ENCODE measurements at places on chromosomes 4 and X.

- DNase-seq, result peak; percentile 18
Observed at GRCh38 chrX:136065044-136065671, 79.9 kb downstream of the SLC9A6 start.

DNA sequence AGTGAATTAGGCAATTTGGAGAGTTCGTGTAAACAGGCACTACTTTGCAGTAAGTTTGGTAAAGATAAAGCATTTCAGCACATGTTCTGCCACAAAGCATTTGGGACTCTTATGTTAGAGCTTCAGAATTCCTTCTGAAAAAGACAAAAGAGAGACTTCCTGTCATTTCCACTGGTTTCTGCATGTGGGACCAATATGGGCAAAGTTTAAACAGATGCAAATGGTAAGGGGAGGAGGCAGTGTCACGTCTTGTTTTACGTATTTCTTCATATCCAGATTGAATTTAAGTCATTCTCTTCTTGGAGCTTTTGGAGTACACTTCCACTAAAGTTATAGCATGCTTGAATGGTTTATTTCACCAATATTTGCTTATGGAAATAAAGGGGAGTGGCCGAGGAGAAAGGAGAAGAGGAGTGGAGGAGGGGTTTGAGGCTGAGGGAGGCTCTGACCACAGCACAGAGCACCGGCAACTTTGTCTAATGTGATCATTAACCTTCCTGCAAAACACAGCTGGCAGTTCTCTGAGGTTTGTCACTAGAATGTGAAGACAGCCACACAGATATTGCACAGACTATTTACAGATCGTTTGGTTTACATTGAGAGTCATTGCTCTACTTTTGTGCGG is at the start of gene APELA:
APELA (plus strand) TSS at position 479 of the 625 bp plus-strand sequence. CDS start 154 bp downstream, outside the sequence.
- DNase-seq, result no peak

- DNase-seq, result no peak
Observed at GRCh38 chr4:179415847-179416223, 1973.6 kb upstream of the AGA start.

DNA sequence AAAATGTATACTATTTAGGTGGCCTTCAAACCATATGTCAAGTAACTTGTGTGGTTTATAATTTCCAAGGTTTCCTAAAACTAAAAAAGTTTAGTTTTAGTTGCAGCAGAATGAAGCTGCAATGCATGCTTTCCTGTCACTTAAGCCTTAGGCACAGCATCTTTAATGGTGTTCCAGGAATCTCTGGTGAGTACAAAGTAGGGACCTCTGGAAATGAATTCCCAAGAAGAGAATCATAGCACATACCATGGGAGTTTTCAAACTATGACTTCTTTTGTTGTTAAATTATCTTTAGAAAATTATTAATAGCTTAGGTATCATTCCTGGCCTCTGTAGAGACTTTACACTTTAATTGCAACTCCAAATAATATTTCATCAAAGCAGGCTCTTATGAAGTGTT is 1005.9 kb upstream of the PABPC4L start:
- DNase-seq, result no peak

- no peak for DNase-seq
Observed at GRCh38 chr4:118762730-118763477, 73.0 kb downstream of the SEC24D start.

- DNase-seq, result no peak
Observed at GRCh38 chr4:38166082-38166481, 205.9 kb downstream of the PTTG2 start.

DNA sequence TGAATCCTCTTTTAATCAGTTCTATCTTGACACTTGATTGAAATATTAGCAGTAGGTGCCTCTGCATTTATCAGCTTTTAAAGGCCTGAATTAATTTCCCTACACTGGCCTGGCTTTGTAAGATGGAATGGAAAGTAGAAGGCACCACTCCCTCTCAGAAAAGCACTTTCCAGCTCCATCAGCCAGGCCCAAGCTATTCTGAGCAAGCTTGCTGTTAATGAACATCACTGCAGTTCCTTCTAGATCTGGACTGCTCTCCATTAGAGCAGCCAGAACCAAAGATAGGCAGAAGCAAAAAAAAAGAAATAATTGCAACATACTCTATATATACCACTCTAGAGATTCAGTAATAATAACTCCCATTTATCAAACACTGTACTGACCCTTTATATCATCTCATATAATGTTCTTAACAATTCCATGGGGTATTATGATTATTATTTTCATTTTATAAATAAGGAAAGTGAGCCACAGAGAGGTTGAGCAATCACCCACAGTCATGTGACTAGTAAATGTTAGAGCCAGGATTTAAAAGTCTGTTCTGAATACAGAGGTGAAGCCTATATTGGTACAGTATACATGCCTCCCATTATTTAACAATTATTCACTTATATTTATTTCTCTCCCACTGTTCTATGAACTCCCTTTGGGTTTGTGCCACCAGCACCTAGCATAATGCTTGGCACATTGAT is 39.4 kb upstream of the GPC3 start:
- DNase-seq, result no peak

DNA sequence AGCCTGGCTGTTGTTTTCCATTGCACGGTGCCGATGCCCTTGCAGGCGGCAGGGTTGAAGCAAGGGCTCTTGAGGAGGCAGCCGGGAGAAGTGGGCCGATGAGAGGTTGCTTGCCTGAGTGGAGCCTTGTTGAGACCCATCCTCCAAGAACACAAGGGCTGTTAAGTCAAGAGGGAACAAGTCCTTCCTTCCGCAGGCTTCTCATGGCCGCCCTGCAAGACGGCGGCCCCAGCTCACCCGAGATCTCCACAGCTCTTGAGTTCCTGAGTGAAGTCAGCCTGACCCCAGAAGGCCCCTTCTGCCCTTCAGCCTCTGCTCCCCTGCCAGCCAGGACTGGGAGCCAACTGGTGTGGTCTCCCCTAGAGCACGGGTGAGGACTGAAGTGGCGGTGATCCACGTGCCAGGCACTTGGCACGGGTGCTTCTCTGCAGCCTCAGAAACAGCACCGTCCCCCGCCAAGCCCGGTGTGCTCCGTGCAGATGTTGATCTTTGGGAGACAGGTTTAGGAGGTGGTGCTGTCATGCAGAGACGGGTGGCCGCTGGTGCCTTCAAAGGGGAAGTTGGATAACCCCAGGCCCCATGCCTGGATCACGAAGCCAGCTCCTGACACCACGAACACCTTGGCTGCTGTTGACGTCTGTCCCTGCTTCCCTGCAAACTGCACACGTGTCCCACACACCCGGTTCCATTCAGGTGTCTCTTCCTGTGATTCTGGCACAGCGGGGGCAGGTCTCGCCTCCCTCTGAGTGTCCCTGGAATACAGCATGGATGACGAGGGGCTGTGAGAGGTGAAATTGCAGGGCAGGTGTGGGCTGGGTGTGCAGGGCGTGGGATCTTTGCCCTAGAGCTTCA is 164.4 kb upstream of the PSAPL1 start:
- DNase-seq, result no peak

- no peak for DNase-seq
Observed at GRCh38 chr4:86129546-86129945, 230.3 kb downstream of the MAPK10 start.

- no peak for DNase-seq
Observed at GRCh38 chr4:7286170-7286569, 93.8 kb downstream of the SORCS2 start.

- peak; percentile 67 for DNase-seq
Observed at GRCh38 chr4:94507708-94508107, 56.0 kb downstream of the PDLIM5 start.

DNA sequence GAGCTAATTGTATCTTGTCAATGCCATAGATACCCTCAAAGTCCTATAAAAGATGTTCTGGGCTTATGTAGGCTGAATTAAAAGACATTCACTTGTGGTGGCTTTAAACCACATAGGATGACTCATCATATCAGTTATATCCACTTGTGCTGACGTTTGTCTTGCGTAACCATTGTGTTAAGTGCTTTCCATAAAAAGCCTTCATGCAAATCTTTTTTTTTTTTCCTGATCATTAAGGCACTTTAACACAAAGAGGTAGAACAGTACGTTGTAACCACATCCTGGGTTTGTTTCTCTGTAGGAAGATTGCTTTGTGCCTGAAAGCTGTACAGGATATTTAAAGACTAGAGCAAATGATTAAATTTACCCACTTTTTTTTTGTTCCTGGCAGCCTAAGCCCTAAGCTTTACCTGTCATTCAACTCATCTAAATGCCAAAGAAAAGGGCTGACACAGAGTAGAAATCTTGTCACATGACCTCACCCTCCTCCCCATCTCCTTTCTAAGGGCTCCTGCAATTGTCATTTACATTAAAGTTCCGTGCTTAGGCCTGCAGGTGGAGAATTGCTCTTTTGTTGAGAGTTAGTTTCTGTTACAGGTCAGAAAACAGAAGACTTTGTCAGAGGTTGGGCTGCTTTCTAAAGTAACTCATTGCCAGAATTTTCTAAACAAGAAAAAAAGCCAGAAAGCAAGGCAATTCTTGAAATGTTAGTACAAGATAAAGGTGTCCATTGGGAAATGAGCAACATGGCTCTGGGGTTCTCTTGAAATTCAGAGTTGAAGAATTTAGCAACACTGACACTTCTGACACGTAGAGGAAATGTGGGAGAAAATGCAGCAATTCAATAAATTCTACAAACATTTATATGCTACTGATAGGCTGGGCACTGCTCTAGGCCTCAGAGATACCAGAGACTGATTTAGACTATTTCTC is 555.6 kb downstream of the PPARGC1A start:
- peak; percentile 62 for DNase-seq

GRCh38 chr4:77636902-77637301 is 31.3 kb downstream of the CXCL13 start:
- no peak for DNase-seq

- no peak for DNase-seq
Observed at GRCh38 chrX:131915488-131915887, 107.6 kb upstream of the STK26 start.

DNA sequence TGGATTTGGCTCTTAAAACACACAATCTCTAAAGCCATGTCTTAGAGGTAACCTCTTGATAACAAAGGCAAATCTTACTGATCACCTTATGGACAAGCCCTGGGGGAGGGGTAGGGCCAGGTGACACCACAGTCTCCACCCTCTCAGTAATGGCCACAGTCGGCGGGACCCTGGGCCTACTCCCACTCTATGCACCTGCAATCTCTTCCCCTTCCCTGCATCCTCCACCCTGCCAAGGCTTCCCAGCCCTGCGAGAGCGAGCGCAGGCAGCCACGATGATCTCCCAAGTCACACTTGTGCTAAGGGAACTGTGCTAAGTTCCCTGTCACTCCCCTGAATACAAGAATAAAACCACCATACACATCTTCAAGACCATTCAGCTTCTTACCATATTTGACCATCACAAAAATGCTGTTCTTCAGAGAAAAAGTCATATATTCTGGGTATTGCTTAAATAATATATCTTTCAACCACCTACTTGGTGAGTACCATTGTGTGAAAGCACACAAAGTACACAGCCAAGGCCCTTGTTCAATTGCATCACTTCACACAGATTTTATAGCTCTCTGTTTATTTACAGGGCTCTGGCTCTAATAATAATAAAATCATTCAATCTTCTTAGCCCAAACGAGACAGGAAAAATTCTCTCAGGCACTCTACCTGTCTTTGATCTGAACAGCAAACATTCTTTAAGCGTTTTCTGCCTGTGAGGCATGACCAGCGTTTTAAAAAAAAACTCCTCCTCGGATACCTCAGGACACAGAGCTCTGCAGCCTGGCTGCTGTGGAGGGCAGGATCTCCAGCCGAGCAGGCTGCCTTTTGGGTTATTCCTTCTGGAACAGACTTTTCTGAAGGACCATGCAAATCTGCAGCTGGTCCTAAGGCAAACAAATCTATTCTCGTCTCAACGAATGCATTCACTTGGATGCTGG is 115.7 kb upstream of the MAP3K15 start:
- no peak for DNase-seq

DNA sequence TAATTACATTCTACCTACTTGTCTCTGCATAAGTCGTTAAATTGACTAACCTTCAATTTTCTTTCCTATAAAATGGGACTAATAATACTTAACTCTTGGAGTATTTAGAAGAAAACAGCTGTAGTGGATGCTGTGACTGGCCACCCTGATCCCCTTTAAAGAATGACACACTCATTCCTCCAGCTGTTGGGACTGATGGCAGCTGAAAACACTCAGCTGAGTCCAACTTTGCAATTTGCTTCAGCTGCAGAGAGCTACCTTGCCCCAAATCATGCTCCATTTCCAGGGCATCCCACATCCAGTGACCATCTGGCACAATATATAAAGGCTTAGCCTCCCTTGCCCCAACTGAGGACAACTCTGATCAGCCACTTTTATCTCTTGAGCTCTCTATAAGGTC is 89.1 kb downstream of the MID1IP1 start:
- no peak for DNase-seq

DNA sequence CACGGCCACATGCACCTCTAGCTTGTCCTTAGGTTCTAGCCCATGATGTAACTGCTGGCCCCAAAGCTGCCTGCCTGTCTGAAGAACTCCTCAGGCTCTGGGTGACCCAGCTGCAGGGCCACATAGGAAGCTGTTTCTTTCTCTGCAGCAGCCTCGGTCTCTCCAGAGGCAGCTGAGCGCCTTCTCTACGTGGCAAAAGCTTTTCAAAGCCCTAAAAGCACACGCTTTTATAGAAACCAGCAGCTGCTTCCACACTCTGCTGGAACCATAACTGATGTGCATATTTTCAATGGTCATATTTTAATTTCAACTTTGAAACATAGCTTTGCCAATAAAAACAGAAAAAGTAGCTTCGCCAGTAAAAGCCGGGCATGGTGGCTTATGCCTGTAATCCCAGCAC is 37.4 kb downstream of the FAM53A start:
- DNase-seq, result no peak

- DNase-seq, result no peak
Observed at GRCh38 chr4:184030764-184031163, 125.7 kb downstream of the STOX2 start.

GRCh38 chr4:187934766-187935165 is 60.8 kb upstream of the ZFP42 start:
- no peak for DNase-seq

- DNase-seq, result no peak
Observed at GRCh38 chr4:42420140-42420539, 22.9 kb downstream of the SHISA3 start.

- no peak for DNase-seq
Observed at GRCh38 chrX:148204195-148204594, 223.1 kb downstream of the FMR1NB start.

DNA sequence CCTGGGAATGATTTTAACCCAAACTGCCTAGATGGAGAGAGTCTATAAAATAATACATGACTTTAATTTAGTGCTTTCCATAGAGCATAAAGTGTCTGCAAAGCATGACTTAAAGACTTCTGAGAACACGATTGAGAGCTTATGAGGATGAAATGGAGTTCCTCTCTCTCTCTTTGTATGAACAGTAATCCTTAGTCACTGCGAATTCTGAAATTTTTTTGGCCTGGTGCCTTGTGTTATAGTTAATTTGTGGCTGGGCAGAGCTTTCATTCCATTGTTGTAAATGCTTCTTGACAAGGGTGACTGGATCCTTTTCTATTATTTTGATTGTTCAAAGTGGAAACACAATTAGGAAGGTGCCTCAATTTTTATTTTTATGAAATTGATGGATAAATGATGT is 179.5 kb downstream of the CEP135 start:
- DNase-seq, result no peak

GRCh38 chr4:156889616-156890594 is 81.7 kb downstream of the PDGFC start:
- no peak for DNase-seq

- DNase-seq, result no peak
Observed at GRCh38 chr4:102466298-102466697, 34.9 kb upstream of the NFKB1 start.

GRCh38 chr4:137804906-137805495 is 272.7 kb upstream of the PCDH18 start:
- no peak for DNase-seq

Measured in activated CD4-positive, alpha-beta T cell treated with anti-CD3 and anti-CD28 coated beads, Interleukin-10, Interleukin-2, amounts not matched to agents 100 ng/mL and 50 ng/mL, durations not matched to agents 16 hours and 8 hours (primary cell).